ENCODE measurements at places on chromosomes 6 and 20.

- peak; percentile 92 for DNase-seq
Observed at GRCh38 chr6:33313709-33314514, at the start of gene TAPBP. Gene TAPBP (minus strand): TSS chr6:33314078. CDS start chr6:33314041, 37 bp downstream.

DNA sequence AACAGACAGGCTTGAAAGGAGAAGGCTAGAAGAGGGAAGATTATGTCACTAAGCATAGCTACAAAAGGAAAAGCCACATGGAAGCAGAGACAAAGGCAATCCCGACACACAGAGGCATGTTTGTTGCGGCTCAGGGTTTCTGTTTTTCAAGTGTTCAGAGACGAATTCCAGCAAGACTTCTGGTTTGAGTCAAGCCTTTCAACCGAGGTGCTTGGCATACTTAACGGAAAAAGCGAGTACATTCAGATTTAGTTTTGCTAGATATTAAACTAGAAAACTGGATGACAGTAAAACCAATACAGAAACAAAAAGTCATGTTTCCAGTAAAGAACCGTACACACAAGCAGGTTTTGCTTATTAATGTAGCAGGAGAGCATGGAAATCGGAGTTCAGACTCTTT, 27.2 kb downstream of the MCUR1 start:
- DNase-seq, result no peak

GRCh38 chr20:33669873-33670640, 3.3 kb downstream of the ACTL10 start:
- no peak for DNase-seq

GRCh38 chr20:38059832-38060231, 26.3 kb downstream of the RPRD1B start:
- no peak for DNase-seq

DNA sequence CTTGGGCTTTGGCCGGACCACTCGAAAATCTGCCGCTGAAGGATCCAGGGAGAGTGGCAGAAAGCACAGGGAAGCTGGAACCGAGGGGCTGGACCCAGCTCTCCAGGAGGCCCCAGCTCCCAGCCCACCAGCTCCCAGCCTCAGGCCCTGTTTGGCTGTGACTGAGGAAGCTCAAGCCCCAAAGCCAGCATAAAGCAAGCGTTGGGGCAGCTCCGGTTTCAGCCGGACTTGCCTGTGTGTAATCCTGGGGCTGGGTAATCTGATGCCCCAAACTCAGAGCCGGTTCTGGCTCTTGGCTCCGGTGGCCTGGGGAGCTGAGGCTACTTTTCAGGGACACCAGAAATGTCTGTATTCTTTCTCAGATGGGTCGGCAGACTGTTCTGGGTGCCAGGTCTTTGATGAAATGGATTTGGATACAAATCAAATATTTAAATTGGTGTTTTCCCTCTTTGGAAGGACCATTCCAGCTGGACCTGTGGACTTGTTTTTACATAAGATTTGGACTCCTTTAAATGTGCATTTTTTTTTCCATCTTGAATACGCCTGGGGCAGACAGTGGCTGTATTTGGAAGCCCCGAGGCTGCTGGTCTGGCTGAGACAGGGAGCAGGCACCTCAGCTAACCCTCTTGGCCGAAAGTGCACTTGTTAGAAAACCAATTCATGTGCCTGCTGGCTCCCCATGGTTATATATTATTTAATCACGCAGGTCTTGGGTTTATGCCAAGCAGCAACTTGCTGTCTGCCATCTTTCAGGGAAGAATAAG, 29.7 kb downstream of the RPP40 start:
- DNase-seq, result no peak

GRCh38 chr6:95143408-95144180, 433.7 kb upstream of the MANEA start:
- DNase-seq, result no peak
